Karpas-422 (cell line): ENCODE measurements at places on chromosomes 5 and 9. TPM values are rescaled to one million over a fixed set of nuclear protein-coding genes. Genes with fewer than 3 reads are reported as not detected.

C5orf52 gene
- total RNA-seq: not detected in 2 replicates

DNA sequence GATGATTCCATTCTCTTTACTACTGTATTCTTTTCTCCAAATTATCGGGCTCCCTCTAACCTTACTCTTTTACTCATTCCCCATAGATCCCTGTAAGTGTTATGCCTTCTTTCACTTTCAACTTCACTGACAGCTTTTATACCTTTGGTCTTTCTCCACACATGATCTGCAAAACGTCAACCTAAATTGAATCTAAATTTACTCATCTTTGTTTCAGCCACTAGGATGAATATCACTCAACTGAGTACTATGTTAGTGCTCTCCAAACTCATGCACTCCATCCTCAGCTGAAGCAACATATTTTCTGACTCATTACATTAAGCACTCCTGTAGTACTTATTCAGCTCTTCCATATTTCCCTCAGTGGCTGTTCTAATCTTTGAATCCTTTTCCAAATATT, 133.4 kb downstream of the ADAMTS19 start:
- no peak for DNase-seq

MRPL50 gene
- total RNA-seq: 8.2 and 16.3 TPM in 2 replicates

GRCh38 chr5:68450245-68450852, 234.8 kb downstream of the PIK3R1 start:
- DNase-seq: no peak
